ENCODE measurements at places on chromosomes 6 and 20.

- DNase-seq: no peak
Measured at GRCh38 chr6:138857775-138858174, 61.9 kb downstream of the ECT2L start.

DNA sequence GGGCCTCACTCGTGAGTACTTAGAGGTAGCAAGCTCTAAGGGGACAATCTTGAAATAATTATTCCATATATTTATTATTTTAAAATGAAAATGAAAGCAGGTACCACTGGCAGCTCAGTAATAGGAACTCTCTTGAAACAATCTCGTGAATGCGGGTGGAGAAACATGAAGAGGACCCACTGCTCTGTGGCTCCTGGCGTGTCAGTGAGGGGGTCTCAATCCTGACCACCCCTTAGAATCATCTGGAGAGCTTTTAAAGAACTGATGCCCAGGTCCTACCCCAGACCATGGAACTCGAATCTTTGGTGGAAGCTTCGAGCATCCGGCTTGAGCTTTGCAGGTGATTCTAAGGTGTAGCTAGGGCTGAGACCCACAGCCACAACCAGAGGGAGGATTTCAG is 23.9 kb upstream of the PXDC1 start:
- no peak for DNase-seq

DNA sequence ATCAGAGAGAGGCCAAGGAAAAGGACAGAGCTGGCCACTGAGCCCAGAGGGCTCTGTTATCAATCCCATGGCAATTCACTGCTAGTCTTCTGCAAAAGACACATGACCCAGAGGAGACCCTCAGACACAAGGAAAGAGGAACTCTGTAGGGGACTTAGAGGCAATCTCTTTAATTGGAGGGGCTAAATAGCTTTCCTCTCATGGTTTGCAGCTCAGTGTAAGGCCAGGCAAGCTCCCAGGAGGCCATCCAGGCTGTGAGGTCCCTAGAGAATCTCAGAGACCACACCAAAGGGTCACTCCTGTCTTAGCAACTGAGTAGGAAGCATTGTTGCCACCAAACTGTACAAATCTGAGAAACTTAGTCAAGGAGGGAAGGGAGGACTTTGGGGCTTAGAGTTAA is 10.0 kb upstream of the HLA-DOA start:
- no peak for DNase-seq

DNA sequence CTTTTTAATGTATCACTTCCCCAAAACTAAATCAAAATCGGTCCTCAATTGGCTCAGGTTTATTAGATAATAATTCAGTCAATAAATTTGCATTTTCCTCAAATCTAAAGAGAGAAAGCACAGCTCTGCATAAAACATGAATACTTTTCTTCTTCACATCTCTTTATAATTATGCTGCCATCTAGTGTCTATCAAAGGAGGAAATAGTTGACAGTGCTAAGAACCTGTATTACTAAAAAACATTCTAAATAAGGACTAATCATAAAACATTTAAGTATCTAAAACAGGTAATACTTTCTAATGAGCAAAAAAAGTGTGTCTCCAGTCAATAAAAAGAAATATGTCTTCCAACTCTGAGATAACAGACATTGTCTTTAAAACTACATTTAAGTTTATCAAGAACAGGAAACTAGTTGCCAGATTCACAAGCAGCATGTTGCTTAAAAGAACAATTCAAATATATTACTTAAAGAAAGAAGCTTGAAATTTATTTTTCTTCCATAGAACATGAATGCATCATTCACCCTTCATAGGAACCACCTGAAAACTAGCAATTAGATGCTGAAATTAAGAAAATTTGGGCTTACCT is 56.5 kb upstream of the DST start:
- DNase-seq: no peak

- DNase-seq: no peak
Measured at GRCh38 chr20:59246691-59247400, 53.6 kb upstream of the EDN3 start.
